Skeletal muscle tissue (tissue), 5 donors: ENCODE measurements at places on chromosomes 2 and 18. TPM values are rescaled to one million over a fixed set of nuclear protein-coding genes. Genes with fewer than 3 reads are reported as not detected.

The TMEM163 gene
- 1.0 TPM for total RNA-seq

The CNOT9 gene
- 27.1 TPM for total RNA-seq

The FAHD2A gene
- total RNA-seq, result 3.7 TPM

The ALPG gene
- not detected for total RNA-seq

The FBXO48 gene
- under 0.01 TPM for total RNA-seq

The MAPK4 gene
- 5.7 TPM for total RNA-seq

The LBX2 gene
- total RNA-seq, result not detected

The TMEM200C gene
- 0.52 TPM for total RNA-seq

The DHRS9 gene
- 2.1 TPM for total RNA-seq
